ENCODE measurements at places on chromosomes 3 and 15. TPM values are rescaled to one million over a fixed set of nuclear protein-coding genes. Genes with fewer than 3 reads are reported as not detected.

The MYEF2 gene
- 12.3 TPM for total RNA-seq

The DNAH12 gene
- total RNA-seq, result 0.17 TPM

DNA sequence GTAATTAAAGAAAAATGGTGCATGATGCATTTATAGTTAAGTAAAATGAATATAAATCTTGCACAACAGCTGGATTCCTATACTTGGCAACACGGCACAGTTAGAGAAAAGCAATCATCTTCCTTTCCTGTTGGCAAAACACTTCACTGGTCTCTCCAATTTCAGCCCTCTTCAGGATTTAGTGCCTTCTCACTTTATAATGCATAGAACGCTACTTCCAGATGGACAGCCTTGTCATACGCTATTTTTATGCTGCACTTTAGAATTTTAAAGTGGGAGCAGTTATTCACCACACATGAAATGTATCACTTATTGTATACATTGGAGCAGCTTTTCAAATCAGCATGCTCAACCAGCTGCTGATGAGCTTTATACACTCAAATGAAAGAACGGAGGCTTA is 194.4 kb upstream of the GBE1 start:
- DNase-seq, result no peak

DNA sequence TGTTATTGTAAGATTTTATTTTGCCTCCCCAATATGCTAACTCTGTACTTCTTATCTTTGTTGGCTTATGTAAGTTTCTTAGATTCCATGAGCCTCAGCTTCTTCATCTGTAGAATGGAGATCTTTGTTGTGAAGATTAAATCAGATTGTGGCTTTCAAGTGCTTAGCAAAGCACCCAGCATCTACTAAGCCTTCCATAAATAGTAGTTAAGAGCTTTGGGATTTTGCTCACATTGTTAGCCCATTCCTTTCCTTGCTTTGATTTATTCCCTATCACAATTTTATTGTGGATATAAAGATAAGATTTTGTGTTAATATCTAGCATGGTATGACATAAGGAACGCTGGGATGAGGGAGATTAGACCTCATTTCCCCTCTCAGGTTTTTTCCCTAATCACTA is 501.4 kb downstream of the PYDC2 start:
- DNase-seq, result no peak

DNA sequence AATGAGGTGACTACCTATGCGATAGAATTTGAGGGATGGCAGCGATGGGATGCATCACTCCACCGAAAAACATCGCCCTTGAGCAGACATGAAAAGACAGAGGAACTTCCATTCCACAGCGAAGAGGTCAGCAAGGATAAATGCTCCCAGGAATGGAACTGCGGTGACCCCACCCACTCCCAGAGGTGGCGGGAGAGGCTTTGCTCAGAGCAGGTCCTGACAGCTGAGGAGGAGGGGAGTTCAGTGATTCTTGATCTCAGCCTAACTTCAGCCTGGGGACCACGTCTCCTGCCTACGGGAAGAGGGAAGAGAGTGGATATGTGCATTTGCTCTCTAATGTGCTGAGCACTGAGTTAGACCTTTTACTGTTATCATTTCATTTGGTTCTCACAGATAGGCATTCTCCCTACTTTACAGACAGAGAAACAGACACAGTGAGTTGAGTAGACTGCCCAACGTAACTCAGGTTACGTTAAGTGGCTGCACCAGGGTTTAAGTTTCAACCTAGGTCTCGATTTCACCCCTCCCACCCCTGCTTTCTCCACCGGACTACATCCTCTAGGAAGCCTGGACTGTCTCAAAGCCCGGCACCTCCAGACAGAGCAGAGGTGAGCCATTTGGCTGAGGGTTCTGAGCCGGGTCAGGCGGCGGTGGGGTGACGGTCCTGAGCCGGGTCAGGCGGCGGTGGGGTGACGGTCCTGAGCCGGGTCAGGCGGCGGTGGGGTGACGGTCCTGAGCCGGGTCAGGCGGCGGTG is 170.0 kb downstream of the RAB11A start:
- DNase-seq, result no peak

GRCh38 chr3:184352149-184352785 is 9.1 kb downstream of the CLCN2 start:
- peak; percentile 87 for DNase-seq

- no peak for DNase-seq
Observed at GRCh38 chr3:94195381-94195780, 132.5 kb downstream of the NSUN3 start.

DNA sequence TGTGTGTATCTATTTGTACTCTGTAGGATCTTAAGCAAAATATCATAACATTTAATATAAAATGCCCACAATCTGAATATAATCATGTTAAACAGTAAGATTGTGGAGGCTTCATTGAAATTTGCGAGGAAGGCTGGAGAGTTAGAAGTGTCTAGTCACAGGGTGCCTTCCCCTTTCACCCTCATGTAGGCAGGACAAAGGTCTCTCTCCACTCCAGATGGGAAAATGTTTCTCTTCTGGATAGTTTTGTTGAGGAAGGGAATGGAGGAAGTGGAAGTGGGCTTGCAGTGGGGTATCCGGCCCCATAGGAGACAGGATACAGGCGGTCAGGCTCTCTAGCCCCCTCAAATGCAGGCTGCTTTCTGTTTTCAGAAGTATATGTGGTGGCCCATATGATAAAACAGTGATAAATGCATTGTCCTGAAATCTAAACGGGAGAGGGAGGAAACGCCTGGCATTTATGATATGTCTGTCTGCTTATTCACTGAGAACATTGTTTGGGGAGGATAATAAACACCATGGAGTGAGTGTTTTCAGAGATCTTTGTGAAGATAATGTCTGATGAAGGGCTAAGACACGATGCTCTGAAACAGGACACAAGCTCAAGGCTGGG is 13.3 kb upstream of the MYZAP start:
- no peak for DNase-seq

- no peak for DNase-seq
Observed at GRCh38 chr15:84817466-84818081, 418 bp downstream of the ALPK3 start.

GRCh38 chr3:186241910-186242821 is 119.9 kb downstream of the DGKG start:
- DNase-seq, result peak; percentile 74

DNA sequence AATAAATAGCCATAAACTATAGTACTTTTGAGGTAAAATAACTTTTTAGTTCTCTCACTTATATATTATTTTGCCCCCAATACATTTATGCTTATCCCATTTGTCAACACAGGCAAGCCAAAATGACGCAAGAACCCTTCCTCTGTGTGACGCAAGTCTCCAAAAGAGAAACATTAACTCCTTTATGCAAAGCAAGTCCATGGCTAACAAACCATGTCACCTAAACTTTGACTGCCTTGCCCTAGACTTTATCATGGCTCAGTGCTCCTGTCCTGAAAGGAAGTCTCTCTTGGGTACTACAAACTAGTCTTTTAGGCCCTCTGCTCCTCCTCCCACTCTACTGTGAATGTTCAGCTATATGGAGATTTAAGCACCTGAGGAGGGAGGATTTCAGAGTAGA is 230.5 kb downstream of the UNC13C start:
- DNase-seq, result no peak

DNA sequence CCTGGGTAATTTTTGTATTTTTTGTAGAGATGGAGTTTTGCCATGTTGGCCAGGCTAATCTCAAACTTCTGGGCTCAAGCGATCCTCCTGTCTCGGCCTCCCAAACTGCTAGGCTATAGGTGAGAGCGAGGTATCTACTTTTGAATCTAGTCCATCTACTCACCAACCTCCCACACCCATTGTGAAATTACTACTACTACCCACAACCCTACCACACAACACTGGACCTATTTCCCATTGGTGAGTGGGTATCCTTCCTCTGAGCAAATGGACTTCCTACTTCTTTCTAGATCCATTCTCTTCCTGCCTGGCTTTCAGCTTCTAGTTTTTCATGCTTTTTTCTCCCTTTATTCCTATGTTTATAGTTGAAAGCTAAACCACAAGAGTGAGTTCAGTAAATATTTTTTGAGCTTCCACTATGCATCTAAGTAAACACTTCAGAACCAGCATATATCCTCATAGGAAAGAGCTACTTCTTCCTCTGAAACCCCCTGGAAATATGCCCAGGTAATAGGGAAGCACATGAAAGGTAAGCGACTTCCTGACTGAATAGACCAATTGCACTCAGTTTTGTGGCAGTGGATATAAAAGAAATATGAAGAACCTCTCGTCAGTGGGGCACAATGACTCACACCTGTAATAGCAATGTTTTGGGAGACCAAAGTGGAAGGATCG is 39.1 kb downstream of the MYO1E start:
- DNase-seq, result no peak

- peak; percentile 32 for DNase-seq
Observed at GRCh38 chr15:63107895-63108546, 13.6 kb upstream of the LACTB start.

Measured in left colon (tissue), 2 donors.